Liver (tissue), 10 donors: ENCODE measurements at places on chromosomes 1 and 21.

GRCh38 chr1:50218344-50219120, 109.8 kb downstream of the ELAVL4 start:
- DNase-seq, result no peak

- no peak for DNase-seq
These were observed 55.5 kb downstream of the HMCN1 start for GRCh38 chr1:185789501-185790193.

DNA sequence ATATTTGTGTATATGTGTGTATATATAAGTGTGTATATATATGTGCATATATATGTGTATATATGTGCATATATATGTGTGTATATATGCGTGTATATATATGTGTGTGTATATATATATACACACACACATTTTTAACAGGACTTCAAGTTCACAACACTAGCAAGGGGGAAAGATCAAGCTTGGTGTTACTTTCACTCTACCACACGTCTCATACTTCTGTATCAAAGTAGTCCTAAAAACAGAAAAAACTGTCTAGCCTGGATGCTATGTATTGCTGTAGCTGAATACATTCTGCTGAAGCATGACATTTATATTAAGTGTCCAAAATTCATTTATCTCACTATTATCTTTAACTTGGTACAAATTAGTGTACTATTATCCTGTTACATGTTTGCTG, 17.9 kb upstream of the ATP6V1G3 start:
- no peak for DNase-seq

GRCh38 chr21:42513985-42514882, 582 bp downstream of the SLC37A1 start:
- DNase-seq, result no peak

GRCh38 chr1:206558794-206559671, 51.7 kb downstream of the RASSF5 start:
- DNase-seq, result no peak

DNA sequence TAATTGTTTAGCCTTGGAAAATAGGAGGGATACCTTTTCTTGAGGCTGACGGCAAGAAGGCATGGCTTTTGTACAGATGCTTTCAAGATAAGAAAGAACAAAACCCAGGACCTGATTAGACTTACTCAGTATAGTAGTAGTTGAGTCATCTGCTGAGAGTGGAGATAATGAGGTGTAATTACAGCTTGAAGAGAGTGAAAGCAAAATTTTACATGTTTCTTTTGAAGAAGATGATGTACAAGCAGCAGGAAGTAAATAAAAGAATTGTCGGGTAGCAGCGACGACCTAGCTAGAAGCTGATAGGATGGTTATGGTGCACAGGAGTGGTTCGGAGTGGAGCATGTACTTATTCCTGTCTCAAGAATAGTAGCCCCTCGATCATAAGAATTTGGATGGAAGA, 6.6 kb downstream of the ANGPTL1 start:
- DNase-seq, result no peak

- no peak for DNase-seq
These were observed 6.3 kb downstream of the ATF6 start for GRCh38 chr1:161772397-161772796.

DNA sequence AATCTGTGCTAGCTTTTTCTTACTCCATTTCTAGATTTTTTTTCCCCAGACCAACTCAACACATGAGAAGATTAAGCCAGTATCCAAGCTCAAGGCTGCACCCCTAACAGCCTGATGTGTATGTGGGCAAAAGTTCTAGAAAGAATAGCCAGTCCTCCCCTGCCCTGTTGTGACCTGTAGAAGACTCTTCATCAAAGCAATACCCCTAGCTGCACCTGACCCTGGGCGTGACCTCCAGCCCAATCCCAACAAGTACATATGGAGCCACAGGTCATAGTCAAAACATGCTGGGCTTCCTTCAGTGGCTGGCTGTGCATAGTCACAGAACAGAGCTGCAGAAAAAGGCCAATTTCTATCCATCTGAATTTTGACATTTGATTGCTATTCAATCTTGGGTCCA, 72.5 kb downstream of the ATP1A1 start:
- no peak for DNase-seq

GRCh38 chr1:73914951-73915350, 283.0 kb downstream of the LRRIQ3 start:
- no peak for DNase-seq

- no peak for DNase-seq
These were observed 11.9 kb downstream of the C2CD2 start for GRCh38 chr21:41941941-41942340.

GRCh38 chr1:21888500-21888899, 48.6 kb downstream of the HSPG2 start:
- DNase-seq, result no peak

GRCh38 chr1:61053712-61054600, 28.4 kb upstream of the NFIA start:
- peak; percentile 83 for DNase-seq

- DNase-seq, result no peak
These were observed 73.3 kb upstream of the PGD start for GRCh38 chr1:10325521-10325920.

DNA sequence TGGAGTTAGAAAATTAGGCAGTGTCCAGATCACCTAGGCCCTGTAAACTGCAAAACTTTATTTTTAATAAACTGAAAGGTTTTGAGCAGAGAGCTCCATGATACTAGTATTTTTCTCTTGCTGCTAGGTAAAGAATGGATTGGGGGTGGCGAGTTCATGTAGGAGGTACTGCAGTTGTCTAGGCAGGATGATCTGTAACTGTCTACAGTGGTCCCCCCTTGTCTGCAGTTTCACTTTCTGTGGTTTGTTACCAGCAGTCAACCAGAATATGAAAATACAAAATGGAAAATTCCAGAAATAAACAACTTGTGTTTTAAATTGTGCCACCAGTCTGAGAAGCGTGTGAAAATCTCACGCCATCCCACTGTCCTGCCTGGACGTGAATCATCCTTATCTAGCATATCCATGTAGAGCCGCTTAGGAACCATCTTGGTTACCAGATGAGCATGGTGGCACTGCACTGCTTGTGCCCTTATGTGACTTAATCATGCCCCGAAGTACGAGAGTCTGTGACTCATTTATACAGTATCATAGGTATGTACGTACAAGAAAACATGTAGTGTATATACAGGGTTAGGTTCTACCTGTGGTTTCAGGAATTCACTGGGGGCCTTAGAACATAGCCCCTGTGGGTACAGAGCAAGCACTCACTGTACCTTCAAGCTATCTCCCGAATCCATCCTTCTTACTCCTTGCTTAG, 94.2 kb downstream of the AHCTF1 start:
- no peak for DNase-seq

- no peak for DNase-seq
These were observed 486.4 kb downstream of the PLPP3 start for GRCh38 chr1:56092684-56093570.

DNA sequence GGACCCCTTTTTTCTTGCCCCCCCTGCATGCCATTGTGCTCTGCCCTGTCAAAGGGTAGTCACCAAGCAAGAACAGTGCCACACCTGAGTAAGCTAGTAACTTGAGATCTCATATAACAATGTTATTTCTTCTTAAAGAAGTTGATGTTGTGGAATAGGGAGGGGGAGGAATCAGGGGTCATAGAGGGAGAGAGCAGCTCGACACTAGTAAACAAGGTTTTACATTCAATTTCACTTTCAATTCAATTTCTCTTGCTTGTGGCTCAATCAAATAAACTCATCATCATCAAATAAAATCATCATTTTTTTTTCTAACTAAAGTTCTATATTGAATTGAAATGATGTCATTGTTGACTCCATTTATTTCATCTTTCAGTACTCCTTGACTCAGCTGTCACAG, 106.4 kb downstream of the CRB1 start:
- DNase-seq, result no peak

DNA sequence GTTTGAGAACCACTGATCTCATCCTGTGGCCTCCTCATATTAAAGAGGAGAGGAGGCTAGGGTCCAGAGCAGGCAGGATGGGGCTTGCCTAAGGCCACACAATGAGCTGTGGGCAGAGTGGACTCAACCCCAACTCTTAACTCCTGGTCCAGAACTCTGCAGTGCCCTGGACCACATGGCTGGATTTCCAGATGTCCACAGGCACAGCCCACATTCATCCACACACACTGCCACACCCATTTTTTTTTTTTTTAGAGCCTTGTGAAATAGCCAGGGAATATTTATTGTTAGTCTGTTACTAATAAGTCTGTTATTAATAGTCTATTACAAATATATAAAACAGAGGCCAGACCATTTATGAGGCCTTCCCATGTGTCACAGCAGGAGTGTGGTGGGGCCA, 192.2 kb downstream of the TRABD2B start:
- no peak for DNase-seq

GRCh38 chr1:12320486-12320885, 90.7 kb downstream of the VPS13D start:
- DNase-seq, result no peak

GRCh38 chr1:230504310-230504709, 78.2 kb upstream of the PGBD5 start:
- DNase-seq, result no peak

GRCh38 chr1:192376374-192376773, 59.6 kb downstream of the RGS21 start:
- DNase-seq, result no peak

DNA sequence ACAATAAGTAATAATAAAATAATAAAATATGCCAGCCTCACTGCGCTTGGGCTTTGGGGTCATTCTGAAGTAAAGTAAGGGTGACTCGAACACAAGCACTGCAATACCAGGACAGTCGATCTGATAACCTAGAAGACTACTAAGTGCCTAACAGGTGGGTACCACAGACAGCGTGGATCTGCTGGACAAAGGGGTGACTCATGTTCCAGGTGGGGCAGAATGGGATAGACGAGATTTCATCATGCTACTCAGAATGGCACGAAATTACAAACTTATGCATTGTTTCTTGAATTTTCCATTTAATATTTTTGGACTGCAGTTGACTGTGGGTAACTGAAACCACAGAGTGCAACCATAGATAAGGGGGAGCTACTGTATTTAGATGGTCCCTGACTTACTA, 221.1 kb upstream of the GREM2 start:
- DNase-seq, result no peak

GRCh38 chr1:159915571-159916241, 9.6 kb downstream of the TAGLN2 start:
- no peak for DNase-seq

DNA sequence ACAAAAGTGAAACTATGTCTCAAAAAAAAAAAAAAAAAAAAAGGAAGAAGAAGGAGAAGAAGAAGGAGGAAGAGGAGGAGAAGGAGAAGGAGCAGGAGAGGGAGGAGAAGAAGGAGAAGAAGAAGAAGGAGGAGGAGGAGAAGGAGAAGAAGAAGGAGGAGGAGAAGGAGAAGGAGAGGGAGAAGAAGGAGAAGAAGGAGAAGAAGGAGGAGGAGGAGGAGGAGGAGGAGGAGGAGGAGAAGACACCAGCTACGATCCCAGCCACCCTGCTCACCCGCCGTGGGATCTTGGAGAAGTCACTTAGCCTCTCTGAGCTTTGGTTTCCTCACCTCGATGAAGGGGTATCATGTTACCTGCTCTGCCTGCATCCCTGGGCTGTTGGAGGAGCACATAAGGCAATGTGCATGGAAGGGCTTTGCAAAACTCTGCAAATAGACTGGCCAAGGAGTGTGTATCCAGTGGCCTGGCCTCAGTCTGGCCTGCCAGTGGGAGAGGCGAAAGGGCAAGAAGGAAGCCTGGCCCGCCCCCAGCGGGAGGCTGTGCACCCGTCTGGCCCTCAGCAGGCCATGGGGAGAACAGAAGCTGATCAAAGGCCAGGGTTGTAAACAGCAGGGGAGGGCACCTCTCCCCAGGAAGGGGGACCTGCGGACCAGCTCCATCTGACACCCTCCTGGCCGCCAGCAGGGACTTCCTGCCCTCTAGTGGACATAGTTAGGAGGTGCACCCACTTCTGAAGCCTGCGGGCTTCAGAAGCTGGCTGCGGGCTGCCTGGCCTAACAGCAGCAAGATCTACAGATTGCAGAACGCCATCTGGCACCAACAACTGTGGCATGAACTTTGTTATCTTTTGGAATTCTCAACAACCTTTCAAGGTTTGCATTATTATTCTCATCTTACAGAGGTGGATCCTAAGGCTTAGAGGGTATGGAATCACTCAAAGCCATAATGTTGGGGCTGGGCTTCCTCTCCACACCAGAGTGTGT, 19.2 kb upstream of the CDK18 start:
- DNase-seq, result peak; percentile 54

- DNase-seq, result no peak
These were observed 36.9 kb upstream of the COA6 start for GRCh38 chr1:234336359-234336758.

GRCh38 chr1:182196897-182197870, 135.7 kb upstream of the ZNF648 start:
- DNase-seq, result no peak

- no peak for DNase-seq
These were observed 84.1 kb upstream of the C21orf91 start for GRCh38 chr21:17903029-17903806.

DNA sequence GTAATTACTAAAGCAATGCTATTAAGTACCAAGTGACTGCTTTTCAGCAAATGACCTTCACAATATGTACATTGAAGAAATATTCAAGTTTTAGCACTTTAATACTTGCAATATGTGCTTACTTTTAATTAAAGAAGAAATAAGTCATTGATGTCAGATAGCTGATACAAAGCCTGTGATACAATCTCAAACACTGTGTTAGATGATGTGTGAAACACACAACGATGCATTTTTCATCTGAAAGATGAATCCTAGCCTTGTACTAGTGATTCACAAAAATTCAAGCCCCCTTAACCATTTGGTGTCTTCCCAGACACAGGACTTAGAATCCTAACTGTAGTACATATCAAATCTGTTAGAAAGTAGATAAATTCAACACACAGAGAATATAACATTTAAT, 724.1 kb upstream of the ADAMTS5 start:
- DNase-seq, result no peak

GRCh38 chr1:113036639-113037321, 36.2 kb upstream of the LRIG2 start:
- no peak for DNase-seq

GRCh38 chr1:109917768-109918606, 7.3 kb downstream of the CSF1 start:
- no peak for DNase-seq

DNA sequence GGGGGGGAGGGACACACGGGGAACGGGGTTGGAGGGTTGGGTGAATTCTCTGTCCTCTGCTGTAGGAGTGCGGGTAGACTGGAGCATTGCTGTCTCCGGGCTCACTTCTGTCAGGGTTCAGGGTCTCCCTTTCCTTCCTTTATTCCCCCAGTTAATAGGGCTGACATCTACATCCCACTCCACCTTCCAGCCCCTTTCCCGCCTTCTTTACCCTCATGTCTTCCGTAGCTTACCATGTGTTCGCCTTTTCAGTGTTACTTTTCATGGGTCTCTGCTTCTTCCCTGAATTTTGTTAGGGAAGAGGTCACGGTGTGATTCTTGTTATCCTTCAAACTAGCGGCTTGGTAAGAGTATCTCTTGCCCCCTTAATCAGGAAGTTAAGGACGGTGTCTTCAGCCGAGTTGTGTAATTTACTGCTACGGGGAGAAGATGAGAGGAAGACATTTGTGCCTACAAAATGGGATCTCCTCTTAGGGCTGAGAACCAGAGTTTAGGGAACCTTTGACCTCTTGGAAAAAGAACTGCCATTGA, 917 bp downstream of the RAP1A start:
- DNase-seq, result no peak
